ENCODE measurements at places on chromosomes 7 and 10.

DNA sequence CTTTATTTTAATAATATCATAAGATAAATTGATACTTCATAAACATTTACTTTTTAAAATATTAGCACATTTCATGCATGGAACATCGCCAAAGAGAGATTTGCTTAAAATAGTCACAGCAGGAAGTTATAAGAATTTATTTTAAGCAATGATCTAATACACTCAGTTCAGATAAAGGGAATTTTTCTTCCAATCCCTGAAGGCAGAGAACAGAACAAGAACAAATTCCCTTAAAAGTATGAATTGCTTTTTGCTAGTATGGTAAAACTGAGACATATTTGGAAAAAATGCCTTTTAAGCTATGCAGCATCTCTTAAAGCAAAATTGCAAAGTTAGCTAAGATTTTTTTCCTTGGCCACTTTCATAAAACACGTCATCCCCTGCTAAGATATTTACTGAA, 91.0 kb downstream of the SEMA3D start:
- DNase-seq = no peak

DNA sequence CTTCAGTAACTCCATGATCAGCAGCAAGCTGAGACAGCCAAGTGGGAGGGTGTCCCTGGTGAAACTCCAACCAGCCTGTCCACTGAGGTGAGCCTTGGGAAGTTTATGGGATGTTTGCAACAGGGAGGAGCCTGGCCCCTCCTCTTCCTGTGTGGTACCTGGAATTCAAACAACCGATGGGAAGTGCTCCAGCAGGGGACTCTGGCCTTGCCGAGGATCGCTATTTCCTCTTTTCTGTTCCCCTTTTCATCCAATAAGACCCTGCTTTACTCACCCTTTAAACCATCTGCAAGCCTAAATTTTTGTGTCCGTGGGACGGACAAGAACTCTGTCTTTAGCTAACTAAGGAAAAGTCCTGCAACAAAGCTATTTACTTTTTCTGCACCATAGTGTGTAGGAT, 491.1 kb upstream of the ZMIZ1 start:
- peak; percentile 92 for DNase-seq

DNA sequence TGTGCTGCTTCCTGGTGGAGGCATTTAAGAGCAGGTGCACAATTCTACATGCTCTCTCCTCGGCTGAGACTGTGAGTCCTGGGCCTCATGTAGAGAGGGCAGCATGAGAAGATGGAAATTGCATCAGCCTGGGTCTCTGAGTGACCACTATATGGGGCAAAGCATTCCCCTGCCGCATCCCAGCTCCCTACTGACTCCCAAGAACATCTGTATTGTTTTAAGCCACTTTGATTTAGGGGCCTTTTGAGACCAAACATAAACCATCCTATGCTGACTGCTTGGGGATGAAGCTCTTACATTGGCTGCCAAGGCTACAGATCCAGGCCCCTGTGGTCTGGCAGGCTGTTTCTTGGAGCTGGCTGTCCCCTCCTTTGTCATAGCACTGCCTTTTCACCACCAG, 101.3 kb upstream of the TBX20 start:
- no peak for DNase-seq

DNA sequence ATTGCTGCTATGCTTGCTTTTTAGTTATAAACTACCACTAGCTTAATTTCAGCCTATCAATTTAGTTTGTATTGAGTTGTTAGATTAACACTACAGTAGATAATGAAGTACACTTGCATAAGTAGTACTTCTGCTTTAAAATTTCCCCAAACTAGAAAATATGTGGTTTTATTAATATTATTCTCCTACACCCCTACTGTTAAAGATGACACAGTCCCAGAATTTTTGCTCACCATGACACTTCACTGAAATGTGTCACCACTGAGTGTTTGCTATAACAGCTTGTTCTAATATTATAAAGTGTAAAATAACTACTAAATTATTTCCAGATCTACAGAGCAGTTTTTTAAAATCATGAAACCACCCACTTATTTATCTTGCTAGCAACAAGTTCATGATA, 31.6 kb downstream of the RHEB start:
- no peak for DNase-seq

- no peak for DNase-seq
Observed at GRCh38 chr7:106329971-106330733, 45.4 kb upstream of the NAMPT start.

All from KBM-7 (cell line).